ENCODE measurements at places on chromosomes 1 and 21.
A peak's percentile ranks its signal among the peaks of the same experiment; 100 is the strongest.

- DNase-seq, result no peak
These were observed 46.6 kb downstream of the ADARB1 start for GRCh38 chr21:45120975-45121374.

DNA sequence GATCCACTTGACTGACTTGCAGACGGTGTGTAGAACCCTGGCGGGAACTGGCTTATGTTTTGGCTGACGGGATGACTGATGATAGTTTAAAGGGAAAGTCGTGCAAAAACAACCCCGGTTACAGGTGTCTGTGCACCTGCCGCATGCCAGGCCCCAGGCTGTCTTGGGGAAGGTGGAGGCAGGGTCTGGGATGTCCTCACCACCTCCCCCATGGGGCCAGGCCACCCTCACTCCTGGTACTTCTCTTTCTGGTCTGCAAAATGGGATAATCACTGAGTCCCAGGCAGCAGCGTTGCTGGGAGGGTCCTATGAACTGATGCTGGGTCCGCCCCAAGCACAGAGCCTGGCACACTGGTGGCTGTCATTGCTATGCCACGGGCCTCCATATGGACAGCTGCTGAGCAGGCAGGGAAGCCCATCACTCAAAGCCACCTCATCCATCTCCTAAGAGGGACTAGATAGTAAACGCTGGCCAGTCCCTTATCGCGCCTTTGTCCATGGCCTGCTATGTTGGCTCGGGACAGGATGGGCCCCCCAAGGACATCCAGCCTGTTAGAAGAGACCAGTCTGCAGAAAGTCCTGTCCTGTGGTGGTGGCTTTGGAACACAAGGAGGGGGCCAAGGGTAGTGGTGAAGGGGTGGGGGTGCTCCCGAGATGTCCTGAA lies 15.0 kb upstream of the SLC2A7 start:
- no peak for DNase-seq

DNA sequence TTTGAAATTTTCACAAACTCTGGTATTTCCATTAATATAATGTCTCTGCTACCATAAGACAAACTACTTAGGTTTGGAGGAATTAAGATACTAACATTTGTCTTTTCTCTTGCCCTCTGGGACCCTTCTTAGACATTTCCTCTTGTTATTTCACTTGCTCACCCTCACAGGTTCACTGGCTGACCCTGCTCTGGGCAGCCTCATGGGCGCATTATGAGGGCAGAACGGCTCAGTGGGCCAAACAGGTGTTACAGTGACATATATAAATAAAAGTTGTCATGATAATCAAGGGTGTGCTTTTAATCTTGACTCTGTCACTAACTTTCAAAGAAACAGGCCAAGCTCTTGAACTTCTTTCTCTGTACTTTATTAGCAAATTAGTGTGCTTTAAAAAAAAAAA lies 46.5 kb downstream of the ZNHIT6 start:
- DNase-seq, result no peak

DNA sequence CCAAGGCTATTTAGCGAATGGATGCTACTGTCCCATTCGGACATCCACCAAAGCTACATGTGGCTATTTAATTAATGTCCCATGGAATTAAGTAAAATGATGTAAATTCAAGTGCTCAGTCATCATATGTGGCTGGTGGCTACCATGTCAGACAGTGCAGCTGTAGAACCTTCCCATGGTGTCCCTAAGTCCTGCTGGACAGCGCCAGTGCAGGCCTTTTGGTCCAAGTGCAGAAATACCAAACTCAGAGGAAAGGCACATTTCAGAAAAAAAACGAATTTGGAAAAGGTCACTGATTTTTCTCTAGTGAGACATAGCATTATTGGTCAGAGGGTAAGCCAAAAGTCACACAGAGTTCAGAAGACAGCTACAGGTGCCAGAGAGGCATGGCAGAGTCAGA lies 17.6 kb downstream of the TMPRSS2 start:
- DNase-seq, result no peak

DNA sequence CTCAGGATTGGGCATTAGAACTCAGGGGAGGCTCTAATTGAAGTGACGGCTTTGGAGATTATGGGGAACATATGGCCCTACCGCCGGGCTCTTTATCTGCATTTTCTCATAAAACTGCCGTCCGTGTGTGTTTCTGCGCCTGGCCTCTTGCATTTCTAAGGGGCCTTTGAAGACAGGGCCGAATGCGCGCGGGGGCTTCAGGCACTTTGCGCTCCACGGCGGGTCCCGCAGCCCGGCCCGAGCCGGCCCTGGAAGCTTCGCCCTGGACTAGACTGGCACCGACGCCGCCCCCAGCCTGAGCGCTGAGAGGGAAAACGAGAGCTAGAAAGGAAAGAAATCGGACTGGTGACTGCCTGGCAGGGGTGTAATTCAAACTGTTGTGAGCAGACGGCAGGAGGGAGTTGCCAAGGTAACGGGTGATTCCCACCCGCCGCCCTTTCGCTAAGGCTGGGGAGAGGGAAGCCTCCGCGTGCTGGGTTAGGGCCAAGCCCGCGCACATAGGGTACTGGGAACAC lies 120.7 kb downstream of the LMX1A start:
- DNase-seq, result no peak

DNA sequence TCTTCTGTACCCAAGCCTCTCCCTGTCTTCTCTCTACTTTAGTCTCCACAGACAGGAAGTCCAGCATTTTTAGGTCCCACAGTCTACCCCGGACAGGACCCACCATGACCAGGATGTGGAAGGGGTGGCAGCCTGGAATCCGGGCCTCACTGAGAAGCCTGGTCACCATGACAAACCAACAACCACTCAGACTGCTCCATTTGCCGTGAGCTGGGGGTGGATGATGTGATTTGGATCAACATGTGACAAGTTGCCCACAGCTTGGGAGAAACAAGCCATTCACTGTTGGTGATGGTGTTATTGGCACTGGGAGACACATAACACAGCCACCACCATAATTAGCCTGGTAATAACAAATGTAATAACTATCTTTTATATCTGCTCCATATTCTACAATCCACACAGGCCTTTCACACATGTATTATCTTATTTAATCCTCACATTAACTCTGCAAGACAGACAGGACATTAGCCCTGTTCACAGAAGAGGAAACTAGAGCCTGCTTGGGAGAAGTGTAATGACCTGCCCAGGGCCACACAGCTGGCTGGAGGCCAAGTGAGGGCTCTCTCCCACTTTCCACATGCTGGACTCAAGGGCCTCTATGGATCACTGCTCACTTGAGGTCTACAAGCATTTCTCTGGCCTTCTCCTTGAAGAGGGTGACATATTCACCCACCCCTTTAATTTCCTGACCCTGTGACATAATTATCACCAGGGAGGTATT lies 22.9 kb downstream of the MEF2D start:
- DNase-seq, result no peak

- peak; percentile 8 for DNase-seq
These were observed 690 bp downstream of the RRP1 start for GRCh38 chr21:43790010-43790524.

- peak; percentile 14 for DNase-seq
These were observed 2.7 kb upstream of the PRKACB start for GRCh38 chr1:84141182-84142003.

DNA sequence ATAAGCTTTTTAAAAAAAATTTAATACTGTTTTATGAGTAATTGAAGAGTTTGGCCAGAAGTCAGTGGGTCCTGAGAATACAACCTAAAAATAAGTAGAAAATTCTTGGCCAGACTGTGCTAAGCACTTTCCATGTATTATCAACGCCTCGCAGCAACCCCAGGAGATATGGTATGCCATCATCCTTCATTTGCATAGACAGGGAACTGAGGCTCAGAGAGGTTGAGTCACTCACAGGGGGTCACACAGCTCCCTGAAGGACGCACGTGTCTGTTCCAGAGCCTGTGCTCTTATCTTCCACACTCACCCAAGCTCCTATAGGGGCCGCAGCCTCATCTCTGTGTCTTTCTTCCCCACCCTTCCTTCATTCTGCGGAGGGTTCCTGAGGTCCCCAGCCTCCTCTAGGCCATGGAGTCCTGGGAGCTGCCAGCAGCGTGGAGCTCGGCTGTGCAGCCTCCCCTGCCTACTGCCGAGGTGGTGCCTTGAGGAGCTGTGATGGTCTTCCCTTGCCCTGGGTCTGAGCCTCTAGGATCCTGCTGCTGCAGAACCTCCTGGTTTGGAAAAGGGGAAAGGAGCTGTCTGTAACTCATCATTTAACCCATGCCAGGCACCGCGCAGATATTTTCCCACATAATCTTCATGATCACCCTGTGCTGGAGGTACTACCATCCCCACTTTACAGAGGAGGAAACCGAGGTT lies 30.3 kb upstream of the ECE1 start:
- peak; percentile 78 for DNase-seq

DNA sequence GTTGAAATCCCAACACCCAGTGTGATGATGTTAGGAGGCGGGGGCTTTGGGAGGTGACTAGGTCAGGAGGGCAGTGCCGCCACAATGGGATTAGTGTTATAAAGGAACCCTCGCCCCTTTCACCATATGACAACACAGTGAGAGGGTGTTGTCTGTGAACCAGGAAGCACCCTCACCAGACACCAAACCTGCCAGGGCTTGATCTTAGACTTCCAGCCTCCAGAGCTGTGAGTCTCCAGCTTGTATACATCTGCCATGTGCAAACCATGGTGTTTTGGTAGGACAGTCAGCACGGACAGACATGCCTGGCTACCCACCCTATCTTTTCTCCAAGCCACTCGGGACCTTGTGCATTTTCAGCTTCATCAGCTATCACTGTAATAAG lies 4.0 kb downstream of the TRIM11 start:
- DNase-seq, result no peak

GRCh38 chr1:62142496-62142895 lies 52.2 kb upstream of the L1TD1 start:
- no peak for DNase-seq

DNA sequence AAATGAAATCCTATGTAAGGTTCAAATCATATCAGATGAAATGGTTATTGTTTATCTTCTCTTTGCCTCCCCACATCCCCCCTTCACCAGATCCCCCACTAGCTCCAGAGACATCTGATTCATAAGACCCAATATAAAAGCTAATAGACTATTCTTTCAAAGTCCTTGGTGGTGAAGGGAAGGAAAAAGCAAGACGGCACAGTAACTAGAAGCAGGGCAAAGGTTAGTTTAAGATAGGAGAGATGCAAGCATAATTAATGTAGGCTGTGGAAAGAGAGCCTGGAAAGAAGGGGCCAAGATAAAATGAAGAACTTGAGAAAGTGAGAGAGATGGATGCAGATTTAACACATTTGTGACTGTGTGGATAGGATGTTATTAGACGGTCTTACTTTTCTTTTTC lies 33.8 kb downstream of the BTG3 start:
- no peak for DNase-seq

DNA sequence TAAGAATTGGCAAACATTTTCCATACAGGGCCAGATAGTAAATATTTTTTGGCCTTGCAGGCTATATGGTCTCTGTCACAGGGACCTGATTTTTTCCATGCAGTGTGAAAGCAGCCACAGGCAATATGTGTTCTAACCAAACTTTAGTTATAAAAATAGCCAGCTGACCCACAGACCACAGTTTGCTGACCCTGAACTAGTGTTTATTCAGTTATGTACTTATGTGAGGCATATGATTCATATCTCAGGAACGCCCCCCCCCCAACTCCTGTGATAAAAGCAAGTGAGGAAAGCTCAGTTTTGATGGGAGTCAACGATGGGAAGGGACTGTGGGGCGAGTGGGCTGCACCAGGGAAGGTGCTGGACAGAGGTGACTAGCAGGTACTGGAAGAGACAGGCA lies 80.1 kb downstream of the HMGB4 start:
- no peak for DNase-seq

DNA sequence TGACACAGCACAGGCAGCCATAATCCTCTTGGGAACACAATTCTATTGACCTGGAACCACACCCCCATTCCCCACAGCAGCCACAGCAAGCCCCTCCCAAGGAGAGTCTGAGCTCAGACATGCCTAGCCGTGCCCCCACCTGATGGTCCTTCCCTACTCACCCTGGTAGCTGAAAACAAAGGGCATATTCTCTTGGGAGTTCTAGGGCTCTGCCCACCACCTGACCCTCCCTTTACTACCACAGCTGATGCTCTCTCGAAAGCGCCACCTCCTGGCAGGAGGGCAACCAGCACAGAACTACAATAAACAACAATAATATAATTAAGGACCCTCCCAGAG lies 184.8 kb upstream of the COA6 start:
- no peak for DNase-seq

- peak; percentile 53 for DNase-seq
These were observed 1.6 kb downstream of the ADAM15 start for GRCh38 chr1:155052439-155053395.

DNA sequence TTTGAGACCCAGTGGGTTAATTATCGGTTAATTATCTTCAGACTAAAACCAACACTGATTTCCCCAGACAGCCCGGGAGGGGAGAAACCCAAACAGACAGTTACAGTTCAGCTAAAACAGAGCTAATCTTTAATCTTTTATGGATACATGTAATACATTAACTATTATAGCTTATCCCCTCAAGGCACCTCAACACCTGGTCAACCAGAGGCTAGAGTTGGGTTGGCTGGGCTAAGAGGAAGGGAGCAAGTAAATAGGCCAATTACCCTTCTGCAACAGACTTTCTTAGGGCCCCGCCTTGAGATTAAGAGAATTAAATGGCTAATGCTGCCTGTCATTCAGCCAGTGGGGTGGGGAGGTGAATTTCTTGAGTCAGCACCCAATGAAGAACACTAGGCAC lies 6.6 kb upstream of the MED18 start:
- DNase-seq, result no peak

DNA sequence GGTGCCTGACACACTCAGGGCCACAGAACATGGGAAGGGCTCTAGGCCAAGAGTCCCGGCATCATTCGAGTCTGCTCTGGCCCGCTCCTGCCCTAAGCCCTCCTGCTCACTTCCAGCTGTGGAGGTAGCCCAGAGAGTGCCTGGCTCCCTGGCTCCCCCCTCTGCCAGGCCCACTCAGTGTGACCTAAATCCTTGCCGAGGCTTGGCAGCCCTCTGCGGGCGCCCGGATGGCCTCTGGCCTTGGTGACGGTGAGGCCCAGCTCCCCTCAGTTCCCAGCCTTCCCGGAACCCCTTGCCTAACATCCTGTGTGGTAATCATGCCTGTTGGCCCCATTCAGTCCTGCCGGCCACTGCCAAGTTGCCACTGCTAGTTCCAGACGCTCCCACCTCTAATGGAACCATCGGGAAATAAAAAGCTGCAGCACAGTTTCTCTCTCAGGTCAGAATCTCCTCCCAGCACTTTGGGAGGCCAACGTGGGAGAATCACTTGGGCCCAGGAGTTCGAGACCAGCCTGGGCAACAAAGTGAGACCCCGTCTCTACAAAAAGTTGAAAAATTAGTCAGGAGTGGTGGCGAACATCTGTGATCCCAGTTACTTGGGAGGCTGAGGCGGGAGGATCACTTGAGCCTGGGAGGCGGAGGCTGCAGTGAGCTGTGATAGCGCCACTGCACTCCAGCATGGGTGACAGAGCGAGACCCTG lies 1.2 kb upstream of the H6PD start:
- no peak for DNase-seq

Measured in hematopoietic multipotent progenitor cell treated with erythropoietin and hydrocortisone succinate and interleukin-3 and kit ligand, for 15 days (in vitro differentiated cells).